Kidney (tissue), 22 donors: ENCODE measurements at places on chromosomes 5 and 9. TPM values are rescaled to one million over a fixed set of nuclear protein-coding genes. Genes with fewer than 3 reads are reported as not detected.

- DNase-seq, result no peak
Observed at GRCh38 chr5:8456846-8457186, 587.9 kb downstream of the MTRR start.

DNA sequence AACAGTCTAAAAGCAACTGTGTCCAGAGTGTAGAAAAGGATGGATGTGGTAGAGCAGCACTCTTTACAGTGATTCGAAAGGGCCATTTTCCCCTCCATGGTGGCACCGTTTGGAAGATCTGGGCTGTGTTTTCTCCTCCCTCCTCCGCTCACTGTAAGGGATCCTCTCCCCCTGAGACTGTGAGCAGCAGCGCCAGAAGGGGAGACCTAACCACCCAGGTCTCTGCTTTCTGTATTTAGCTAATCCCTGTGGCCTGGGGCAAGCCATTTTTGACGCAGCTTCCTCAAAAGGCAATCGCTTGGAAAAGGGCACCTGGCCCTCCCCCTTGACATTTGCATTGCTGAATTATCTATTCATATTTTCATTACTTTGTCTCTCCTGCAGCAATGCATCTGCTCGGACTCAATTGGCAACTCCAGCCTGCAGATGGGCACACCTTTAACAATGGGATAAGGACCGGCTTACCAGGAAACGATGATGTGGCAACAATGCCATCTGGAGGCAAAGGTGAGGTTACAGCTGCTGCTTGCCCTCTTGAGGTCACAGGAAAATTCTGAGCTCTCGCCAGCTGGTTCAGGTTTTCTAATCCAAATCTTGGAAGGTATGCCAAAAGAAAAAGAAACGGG is 244.3 kb upstream of the WWC1 start:
- peak; percentile 84 for DNase-seq

DNA sequence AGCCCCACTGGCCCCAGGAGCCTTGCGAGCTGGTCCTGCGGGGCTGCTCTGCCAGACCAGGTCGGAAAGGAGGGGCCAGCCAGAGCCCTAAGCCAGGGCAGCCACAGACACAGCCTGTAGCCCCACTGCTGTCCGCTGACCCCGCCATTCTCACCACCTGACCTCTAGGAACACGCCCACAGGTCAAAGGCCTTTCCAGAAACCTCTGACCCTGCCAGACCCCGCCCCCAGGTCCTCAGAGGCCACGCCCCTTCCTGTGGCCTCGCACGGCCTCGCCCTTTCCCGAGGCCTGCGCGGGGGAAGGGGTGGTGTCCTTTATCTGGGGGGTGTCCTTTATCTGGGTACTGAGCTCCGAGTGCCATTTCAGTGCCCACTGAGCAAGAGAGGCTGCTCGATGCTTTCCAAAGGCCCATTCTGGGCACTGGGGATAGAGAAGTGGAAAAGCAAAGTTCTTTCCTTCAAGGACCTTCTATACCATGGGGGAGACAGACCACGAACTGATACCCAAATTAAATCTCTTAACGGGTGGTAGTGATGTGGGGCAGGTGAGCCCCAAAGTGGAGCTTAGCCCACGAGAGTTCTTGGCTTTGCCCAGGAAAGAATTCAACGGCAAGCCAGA is 46.5 kb downstream of the P4HA2 start:
- DNase-seq, result no peak

DNA sequence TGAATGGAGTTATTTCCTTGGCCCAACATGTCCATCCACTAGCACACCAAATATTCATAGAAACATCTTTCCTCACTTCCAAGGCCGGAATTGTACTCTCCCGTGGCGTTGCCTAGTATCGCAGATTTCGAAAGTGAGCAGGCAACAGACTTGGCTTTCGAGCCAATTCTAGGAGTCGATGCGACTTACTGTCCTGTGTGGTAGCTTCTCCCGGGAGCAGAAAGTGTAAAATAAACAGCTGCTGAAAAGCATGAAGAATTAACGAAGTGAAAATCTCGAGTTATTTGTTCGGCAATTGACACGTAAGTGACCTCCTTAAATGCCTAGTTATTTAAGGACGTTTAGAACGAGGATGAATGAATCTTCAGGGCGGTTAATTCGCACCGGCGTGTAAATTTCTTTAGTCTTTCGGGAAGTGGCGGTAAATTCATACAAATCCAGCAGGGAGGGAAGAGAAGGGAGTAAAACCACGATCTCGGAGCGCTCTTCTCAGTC is 449 bp upstream of the PCSK5 start:
- peak; percentile 59 for DNase-seq

The MLLT3 gene
- 15.8 TPM for polyA plus RNA-seq
